ENCODE measurements at places on chromosomes 16 and 17.
A peak's percentile ranks its signal among the peaks of the same experiment; 100 is the strongest.

- no peak for DNase-seq
Observed at GRCh38 chr17:43449470-43450248, 34.1 kb upstream of the DHX8 start.

DNA sequence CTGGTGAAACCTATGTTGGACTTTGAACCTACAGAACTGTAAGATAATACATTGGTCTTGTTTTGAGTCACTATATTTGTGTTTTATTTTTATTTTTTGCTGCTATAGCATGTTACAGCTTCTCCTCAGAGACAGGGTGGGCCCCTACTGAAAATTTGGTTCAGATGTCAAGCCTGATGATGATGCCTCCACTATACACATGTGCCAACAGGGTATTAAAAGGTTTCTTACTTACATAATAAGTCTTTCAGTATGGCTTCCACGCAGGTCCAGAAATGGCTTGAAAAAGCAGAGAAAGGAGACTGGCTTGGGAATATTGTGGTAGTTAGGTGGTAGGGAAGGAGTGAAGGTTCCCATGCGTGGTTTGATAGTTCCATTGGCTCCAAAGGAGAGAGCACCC is 52.9 kb upstream of the ELAC2 start:
- DNase-seq = no peak

GRCh38 chr16:79101491-79101890 is 499.0 kb downstream of the MAF start:
- DNase-seq = no peak

DNA sequence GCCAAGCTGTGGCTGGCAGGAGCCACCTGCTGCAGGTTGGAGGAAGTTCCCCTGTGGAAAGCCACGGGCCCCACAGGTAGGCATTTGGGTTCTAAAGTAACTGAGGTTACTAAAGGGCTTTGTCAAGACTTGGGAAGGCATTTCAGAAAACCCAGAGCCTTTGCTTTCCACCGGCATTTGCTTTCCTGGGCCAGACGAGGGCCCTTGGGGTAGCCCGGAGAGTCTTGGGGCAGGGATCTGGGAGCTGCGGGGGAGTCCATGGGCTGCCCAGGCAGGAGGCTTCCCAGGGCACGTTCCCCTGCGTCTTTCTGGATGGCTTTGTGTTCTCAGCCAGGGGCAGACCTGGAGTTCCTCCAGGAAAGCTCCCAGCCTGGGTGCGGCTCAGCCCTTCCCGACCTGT is 43.5 kb downstream of the JPH3 start:
- no peak for DNase-seq

DNA sequence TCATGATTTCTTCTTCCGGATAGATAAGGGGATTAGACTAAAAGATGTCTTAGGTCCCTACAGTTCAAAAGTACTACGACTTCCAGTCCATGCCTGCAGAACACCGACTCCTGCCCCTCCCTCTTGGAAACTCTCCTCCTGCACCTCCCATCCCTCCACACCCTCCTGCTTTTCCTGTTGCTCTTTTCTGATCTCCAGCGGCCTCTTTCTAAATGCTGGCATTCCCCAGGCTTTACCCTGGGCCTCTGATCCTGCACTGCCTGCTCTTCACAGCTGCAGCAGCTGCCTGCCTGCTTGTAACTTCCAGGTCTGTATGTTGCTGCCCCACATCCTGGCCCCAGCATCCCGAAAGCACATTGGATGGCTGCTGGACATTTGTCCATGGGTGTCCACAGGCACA is 154.2 kb downstream of the KCNJ12 start:
- DNase-seq = no peak

DNA sequence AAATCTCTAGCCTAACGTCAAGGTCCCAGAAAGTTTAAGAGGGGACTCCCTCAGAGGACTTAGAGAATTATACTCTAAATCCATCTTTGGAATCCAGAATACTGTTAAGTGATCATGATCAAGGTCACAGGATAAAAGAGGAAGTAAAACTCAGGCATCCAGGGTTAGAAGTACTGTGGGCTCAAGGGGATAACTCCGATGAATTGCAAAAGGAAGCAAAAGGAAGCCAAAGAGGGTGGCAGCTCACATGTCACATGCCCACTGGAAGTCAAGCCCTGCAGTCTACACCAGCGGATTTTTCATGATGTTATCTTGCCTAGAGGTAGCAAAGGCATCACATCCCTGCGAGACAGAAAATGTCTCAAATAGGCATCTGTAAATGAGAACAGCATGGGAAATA is 3.8 kb downstream of the ZNF821 start:
- peak; percentile 74 for DNase-seq

- peak; percentile 52 for DNase-seq
Observed at GRCh38 chr16:80804526-80805383, at the start of gene CDYL2. Gene CDYL2, minus strand, starts transcription at chr16:80804598. Its CDS starts 425 bp downstream, at chr16:80804173.

DNA sequence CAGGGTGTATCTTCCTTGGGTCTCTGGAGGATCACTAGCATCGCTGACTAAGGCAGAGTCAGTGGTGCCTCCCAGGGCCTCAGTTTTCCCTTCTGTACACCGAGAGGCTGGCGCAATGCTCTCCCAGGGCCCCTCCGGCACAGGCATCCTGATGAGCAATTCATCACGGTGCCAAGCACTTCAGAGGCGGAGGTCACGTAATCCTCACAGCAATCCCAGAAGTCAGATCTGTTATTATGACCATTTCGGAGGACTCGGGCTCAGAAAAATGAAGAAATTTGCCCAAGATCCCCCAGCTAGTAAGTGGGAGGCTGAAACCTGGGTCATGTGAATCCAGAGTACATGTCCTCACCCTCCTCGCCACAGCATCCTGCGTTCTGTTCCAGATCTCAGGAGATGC is 46.5 kb downstream of the AIPL1 start:
- DNase-seq = no peak

GRCh38 chr17:3697103-3697476 is 1.1 kb upstream of the P2RX5 start:
- DNase-seq = no peak

DNA sequence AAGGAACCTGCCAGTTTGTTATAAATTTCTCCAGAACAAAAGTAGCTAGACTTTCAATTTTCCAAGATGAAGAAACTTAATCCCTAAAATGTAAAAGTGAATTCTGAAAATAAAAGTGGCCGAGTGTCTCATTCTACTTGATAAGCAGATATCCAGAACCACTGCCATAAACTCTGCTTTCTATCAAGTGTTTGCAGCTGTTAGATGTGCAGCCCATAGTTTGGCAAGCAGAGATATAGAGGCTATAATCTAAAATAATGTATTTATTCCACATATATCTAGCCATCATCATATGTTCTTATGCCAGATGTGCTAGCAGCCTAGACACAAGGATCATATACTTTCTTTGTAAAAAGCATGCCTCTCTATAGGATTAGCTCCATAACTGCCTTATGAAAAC is 14.7 kb upstream of the FBXL20 start:
- no peak for DNase-seq

DNA sequence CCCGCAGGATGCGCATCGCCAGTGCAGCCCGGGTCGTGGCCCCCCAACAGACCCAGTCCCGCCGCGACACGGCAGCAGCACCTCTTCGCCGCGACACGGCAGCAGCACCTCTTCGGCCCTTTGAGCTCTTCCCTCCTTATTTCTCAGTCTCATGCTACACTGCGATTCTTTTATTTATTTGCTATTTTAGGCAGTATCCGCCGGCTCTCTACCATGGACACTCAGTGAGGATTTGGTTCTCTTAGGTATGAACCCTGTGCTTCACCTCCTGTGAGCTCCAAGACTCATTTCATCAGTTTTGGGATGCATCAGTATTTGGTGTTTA is 8.3 kb upstream of the MAP2K3 start:
- no peak for DNase-seq

DNA sequence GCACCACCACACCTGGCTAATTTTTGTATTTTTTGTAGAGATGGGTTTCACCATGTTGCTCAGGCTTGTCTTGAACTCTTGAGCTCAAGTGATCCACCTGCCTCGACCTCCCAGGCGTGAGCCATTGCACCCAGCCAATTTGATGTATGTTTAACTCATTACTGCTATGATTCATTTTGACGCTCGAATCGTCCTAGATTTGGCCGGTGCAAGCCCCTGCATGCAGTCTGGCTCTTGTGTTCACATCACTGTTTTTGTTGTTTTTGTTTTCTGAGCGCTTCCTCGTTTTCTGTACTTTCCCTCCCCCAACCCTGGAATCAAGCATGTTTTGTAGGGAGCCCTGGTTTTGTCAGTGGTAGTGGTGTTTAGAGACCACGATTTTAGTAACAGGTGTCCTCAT is 7.8 kb upstream of the DUS1L start:
- no peak for DNase-seq

GRCh38 chr17:73188011-73188410 is 4.8 kb upstream of the COG1 start:
- DNase-seq = no peak

- no peak for DNase-seq
Observed at GRCh38 chr17:21132428-21132827, 5.7 kb downstream of the DHRS7B start.

DNA sequence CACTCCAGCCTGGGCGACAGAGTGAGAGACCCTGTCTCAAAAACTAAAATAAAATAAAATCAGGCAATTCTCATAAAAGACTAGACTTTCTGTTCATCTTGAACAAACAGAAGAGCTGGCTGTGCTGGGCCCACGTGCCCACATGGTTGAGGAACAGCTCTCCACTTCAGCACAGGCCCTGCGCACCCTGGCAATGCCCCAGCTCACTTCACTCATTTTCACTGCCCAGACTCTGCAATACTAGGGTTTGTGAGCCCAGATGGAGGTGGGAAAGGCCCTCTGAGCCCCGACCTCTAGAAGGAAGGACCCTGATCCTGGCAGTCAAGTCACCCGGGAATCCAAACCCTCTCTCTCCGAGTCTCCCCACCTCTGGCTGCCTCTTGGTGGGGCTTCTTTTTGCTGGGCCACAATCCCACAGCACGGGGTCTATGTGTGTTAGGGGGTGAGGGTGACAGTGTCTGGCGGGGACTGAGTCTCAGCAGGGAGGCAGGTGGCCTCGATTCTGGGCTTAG is 14.8 kb downstream of the MYLK3 start:
- no peak for DNase-seq

- no peak for DNase-seq
Observed at GRCh38 chr17:81018044-81018802, 16.7 kb upstream of the BAIAP2 start.

DNA sequence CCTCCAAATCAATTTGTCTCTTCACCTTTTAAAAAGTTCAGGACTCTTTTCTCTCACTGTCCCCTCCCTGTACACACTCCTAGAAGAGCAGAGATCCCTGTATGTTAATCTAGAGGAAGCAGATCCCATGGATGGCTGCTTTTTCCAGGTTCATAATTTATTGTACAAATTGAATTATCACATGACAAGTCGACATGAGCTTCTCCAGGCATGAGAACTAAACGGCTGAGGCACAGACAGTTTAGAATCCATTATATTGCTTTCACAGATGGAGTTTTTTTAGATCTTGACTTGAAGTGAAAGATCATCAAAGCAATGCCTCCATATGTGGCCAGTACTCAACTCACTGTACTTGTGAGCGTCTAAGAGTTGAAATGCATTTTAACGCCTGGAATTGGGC is 47.9 kb downstream of the RGS9 start:
- no peak for DNase-seq

- no peak for DNase-seq
Observed at GRCh38 chr17:55768936-55769624, 18.2 kb downstream of the PCTP start.

DNA sequence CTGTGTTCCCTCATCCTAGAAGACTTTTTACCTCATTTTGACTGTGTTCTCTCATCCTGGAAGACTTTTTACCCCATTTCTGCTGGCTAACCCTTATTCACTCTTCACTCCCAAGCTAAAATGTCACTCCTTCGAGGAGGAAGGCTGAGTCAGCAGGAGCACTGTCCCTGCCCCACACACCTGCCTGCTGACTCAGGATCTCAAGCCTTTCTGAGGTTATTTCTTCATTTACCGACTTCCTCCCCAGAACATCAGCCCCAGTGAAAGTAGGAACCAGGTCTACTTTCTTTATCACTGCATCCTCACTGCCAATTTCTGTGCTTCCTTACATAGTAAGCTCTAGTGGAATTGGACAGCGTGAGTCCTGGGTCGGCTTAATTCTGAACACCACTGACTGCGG is 220.6 kb downstream of the HS3ST4 start:
- no peak for DNase-seq

- DNase-seq = no peak
Observed at GRCh38 chr17:60158751-60159478, 9.1 kb downstream of the CA4 start.

- no peak for DNase-seq
Observed at GRCh38 chr16:77868478-77868877, 80.1 kb downstream of the VAT1L start.

- DNase-seq = no peak
Observed at GRCh38 chr17:2388020-2388682, 12.7 kb downstream of the MNT start.

GRCh38 chr17:41579484-41580243 is 7.0 kb downstream of the KRT14 start:
- peak; percentile 63 for DNase-seq

- DNase-seq = no peak
Observed at GRCh38 chr16:65178151-65178550, 56.3 kb upstream of the CDH11 start.

DNA sequence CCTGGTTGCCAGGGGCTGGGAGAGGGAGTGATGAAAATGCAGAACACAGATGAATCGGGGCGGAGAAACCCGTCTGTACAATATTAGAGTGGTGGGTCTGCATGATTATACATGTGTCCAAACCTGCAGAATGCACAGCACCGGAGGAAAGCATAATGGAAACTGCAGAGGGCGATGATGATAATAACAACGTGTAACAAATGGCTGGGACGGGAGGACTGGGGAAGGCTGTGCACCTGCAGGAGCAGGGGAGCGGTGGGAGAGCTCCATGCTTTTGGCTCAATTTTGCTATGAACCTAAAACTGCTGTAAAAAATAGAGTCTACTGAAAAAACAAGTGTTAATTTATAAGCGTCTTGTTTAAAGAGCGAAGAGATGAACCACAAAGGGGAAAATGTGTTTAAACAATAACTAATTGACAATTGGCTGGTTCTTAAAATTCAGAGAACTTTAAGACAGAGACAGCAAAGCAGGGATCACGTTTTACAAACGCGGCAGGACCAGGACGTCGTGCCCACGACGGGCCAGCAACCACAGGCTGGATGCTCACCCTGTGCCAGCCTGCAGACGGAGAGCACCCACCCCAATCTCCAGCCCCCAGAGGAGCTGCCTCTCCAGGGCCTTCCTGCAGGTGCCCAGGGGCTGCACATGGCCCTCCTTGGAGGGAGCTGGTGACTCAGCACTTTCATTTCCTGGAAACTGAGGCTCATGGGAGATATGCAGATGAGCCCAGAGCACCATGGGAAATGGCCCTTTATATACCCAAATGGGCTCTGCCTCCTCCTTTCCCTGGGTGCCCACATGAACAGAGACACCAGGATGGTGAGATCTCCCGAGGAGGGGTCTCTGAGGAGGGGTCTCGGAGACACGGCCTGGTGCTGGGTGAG is at the start of gene TEX19:
TEX19 (plus strand) TSS at position 783 of the 886 bp plus-strand sequence. CDS start 2,904 bp downstream, outside the sequence.
- no peak for DNase-seq

- DNase-seq = no peak
Observed at GRCh38 chr16:5678371-5678770, 580.8 kb upstream of the EEF2KMT start.

- DNase-seq = no peak
Observed at GRCh38 chr17:55500103-55500502, 11.1 kb downstream of the SMIM36 start.
